ENCODE measurements at places on chromosomes 3 and 15.

DNA sequence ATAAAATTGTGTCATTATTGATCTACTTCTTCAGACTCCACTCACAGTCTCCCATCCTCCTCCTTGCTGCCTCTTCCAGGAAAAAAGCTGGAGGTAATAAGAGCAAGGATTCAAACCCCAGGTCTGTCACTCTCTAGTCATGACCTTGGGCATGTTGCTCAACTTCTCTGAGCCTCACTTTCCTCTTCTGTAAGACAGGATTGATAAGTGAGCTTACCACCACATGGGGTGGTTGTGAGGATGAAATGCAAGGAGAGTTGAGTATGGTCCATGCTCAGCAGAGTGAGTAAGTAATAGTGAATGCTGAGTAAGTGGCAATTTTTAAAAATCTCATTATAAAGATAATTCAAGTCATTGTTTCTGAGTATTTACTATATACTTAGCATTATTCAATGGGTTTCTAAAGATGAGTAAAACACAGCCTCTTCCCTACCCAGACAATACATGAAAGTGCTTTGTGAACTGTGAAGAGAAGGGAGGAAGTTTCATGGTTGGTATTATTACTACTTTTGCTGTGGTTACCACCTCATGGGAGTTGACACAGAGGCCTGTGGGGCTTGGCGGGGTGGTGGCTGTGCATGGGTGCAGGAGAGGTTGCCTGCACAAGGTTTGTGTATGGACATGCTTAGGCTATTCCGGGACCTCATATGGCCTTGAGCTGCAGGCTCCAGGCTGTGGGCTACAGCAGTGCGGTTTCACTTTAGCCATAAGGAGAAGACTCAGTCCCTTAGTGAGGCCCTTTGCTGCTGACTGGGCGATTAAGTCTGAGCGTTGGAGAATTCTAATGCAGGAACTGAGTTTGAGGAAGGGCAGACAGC lies 30.0 kb downstream of the SLC6A11 start:
- DNase-seq: no peak

- DNase-seq: no peak
These were observed 225.4 kb upstream of the UBE2E2 start for GRCh38 chr3:22977650-22978289.

DNA sequence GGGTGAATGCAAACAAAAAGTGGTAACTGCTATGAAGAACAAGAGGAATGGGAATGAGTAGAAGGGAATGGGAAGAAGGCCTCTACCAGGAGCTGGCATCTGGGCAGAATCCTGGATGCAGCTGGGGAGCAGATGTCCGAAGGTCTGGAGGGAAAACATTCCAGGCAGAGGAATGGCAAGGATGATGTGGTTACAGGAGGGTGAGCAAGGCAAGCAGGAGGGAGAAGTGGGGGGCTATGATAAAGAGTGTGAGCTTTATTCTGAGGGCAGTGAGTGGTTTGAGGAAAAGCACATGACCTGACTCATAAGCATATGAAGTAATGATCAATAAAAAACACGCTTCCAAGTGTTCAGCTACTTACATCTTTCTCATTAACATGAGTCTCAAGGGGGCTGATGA lies 17.1 kb downstream of the SKIC8 start:
- DNase-seq: no peak

DNA sequence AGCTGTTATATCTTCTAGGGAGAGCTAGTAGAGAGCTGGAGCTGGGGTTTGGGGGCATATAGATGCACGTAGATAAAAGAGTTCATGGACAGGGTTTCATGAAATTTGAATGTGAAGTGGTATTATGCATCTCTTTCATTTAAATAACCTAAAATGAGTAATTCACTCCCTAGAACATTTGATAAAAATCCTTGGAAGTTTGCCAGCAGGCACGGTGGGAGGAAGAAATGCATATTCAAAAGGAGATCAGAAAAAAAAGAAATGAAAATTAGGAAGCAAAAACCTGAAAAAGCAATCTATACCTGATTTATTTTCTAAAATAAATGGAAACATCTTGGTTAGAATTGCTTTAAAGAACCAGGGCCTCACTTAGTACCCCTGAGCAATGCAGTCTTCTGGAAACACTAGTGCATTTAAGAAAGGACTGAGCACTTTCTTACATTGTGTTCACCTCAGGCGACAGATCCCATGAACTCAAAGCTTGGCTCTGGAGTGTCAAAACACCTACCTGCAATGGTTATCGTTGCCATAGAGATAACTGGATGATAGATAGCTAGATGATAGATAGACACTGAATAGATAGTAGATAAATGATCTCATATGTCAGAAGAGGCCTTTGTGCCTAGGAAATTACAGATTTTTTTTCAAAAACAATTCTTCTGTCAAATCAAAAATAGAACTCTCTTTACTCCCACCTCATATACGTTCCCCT lies 458.6 kb upstream of the THRB start:
- DNase-seq: no peak

DNA sequence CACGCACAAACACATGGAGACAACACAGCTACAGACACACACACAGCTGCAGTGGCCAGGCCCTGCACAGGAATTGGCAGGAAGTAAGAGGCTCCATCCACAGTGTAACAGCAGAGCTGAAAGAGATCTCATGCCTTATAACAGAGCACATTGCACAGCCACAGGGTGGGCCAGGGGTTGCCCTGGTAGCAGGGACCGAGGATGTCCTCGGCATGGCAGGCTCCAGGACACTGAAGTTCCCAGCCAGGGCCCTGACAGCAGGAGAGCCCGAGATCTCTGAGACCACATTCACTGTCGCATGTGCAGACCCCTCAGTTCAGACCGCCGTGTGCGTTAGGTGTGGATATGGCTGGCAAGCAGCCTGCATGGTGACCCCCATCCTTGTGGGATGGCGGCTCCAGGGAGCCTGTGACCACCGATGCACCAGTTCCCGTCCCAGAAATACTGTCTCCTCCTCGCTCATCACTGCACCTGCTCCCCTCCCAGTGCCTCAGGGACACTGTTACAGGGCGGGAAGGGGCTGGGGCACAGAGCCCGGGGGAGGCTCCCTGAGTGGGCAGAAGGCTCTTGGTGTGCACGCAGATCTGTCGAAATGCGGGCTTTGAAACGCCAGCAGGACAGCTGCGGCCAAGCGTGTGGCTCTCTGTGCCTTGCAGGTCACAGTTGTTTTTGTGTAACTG lies 1.5 kb upstream of the OCA2 start:
- no peak for DNase-seq

GRCh38 chr3:182808041-182808770 lies 14.9 kb downstream of the ATP11B start:
- DNase-seq: no peak

- no peak for DNase-seq
These were observed 1.1 kb downstream of the HES1 start for GRCh38 chr3:194137008-194137505.

- no peak for DNase-seq
These were observed 59.7 kb upstream of the CCDC50 start for GRCh38 chr3:191269289-191270085.

- DNase-seq: peak; percentile 57
These were observed 146.1 kb downstream of the UACA start for GRCh38 chr15:70617076-70617910.

GRCh38 chr3:112007633-112008032 lies 8.9 kb downstream of the TAGLN3 start:
- no peak for DNase-seq

DNA sequence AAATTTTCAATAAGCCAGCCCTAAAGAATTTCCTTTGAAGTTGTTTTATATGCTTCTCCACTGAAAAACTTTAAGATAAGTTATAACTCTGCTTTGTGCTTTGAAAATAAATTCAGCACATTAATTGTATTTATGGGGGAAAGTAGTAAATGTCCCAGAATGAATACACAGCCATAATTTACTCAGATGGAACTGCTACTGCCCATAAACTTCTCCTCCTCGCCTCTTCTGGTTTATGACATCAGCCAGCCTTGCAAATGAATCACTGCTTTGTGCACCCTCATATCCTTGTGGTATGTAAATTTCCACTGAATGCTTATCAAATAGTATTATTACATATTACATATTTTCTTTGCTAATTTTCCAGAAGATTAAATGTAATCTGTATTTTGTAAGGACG lies 302.0 kb downstream of the DIPK2A start:
- DNase-seq: no peak

DNA sequence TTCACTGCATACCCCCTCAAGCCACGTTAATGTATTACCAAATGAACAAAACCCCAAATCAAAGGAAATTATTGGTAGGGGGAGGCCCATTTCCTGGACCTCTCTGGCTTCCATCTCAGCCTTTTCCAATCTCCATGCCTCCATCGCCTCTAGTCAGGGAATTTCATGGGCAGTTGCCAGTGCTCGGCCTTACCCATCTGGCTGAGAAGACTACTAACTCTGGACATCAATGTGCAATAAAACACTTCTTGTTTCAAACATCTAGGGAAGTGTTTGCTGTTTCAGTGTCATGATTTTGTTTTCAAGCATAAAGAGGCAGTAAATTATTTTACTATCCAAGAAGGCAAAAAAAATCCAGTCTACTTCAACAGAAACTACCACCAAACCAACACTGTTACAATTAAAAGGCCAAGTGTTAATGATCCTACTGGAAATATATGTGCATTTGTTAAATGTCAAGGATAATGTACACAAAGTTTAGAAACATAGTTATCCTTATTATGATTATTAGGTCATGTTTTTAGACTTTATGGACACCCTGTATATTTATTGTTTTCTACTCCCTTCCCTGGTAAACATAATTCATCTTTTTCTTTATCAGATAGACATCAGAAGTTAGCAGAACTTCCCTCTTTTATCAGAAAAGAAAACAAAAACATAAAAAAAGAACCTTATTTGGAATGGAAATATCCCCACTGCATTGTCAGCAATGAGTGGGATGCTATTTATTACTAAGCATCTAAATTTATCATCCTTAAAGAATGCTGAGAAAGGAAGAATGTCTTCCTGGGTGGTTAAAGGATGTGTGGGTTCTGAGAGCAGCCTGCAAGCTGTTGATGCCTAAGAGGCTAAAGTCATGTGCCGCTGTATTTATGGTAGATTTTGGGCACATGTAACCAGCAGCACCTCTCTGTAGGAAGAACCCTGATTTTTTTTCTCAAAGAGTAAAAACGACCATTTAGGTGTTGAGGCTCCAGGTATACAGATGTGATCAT lies 15.2 kb downstream of the LDHAL6B start:
- DNase-seq: no peak

- DNase-seq: no peak
These were observed 17.3 kb downstream of the CD200 start for GRCh38 chr3:112350018-112350810.

DNA sequence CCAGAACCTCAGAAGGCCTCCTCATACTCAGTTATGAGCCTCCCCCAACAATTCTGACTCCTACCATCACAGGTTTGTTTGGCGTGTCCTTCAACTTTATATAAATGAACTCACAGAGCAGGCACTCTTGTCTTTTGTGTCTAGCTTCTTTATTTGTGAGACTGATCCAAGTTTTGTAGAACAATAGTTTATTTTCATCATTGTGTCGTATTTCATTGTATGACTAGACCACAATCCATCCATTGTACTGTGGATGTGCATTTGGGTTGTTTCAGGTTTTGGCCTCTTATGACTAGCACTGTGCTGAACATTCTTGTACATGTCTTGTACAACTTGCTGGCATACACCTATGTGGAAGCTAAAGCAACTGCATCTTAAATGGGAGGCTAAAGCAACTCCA lies 292.8 kb upstream of the LYSMD4 start:
- no peak for DNase-seq

DNA sequence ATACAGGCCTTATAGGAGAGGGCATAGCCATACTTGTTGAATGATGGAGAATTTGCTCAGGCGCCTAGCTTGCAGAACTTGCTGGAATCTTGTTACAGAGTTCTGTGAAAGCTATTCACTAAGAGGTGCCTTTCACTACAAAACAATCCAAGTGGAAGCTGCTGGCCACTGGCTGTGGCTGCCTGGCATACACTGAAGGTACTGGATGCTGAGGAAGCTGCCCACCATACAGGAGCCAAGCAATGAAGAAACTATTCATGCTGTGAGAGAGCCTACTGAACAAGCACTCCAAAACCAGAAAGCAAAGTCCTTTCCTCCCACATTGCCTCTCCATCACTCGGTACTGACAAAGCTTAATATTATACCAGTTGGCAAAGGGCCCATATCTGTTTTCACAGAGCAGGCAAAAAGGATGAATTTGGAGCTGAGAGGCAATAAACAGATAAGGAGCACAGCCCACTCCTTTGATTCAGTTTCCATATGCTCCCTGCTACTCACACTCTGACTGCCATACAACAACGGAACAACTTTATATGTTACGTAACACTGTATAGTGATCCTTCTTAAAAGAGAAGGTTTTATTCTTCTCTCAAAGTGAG lies 192.6 kb upstream of the ALCAM start:
- peak; percentile 6 for DNase-seq

GRCh38 chr3:63762180-63762579 lies 56.9 kb upstream of the C3orf49 start:
- no peak for DNase-seq

- DNase-seq: no peak
These were observed 64.2 kb downstream of the ISG20 start for GRCh38 chr15:88702983-88703382.

DNA sequence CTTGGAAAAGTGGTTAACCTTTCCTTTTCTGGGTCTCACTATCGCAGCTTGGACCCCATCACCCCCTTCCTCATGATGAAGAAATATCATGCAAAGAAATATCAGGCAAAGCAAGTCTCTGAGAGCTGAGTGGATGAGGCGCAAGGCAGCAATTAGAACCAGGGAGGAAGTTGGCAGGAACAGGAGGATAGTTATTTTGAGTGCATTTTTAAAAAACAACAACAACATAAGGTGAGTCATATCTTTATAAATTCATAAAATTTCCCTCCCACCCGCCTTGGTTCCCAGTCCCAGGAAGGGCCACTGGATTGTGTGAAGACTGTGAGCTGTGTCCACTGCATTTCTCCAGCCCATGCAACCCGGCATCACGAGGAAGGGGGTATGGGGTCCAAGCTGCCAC lies 316.9 kb upstream of the TLE3 start:
- no peak for DNase-seq

- DNase-seq: no peak
These were observed 67.0 kb downstream of the CHCHD4 start for GRCh38 chr3:14057701-14058100.

All from NCI-H510A (cell line).